ENCODE measurements at places on chromosomes 1 and 21.
A peak's percentile ranks its signal among the peaks of the same experiment; 100 is the strongest.

DNA sequence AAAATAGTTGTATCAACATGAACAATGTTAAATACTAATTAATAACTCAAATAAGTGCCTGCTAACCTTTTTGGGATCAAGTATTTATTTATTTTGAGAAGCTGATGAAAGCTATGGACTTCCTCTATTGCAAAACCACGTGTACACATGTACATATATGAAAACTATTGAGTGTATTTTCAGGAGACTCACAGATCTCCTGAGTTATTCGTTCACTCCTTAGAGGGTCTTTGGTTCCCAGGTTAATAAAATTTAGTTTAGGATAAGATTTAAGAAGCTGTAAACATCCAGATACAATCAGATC lies 130.5 kb downstream of the DISC1 start:
- no peak for DNase-seq

DNA sequence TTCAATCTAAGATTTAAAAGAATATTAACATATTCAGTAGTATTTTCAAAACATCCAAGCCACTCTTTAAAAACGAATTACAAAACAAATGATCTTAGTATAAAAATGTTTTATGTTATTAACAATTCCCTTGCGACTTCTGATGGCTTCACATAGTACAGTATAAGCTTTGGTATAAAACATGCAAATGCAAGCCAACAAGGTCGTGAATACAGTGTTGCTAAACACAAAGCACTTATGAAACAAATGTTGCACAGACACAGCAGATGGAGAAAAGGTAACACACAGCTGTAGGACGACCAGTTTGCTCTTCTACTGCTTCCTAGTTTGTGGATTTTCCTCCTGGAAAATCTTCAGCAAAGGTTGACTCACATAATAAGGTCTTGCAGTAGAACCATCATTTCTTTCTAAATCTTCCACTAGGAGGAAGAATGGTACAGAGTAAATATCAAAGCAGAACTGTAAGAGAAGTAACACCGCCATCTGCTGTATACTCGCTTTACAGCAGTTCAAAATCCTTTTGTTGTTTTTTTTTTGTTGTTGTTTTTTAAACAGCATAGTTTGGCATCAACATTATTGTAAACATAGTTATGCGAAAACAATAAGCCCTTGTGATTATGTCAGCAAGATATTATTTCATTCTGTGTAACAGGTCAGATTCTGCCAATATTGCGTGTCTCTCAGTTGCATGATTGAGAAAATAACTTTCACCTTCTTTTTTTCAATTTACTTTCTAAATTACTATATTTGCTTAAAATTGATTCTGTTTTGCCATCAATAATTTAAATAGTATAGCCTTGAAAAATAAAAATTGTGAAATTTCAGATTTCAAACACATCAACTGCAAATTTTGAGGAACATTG lies 69.5 kb downstream of the LHX8 start:
- DNase-seq = peak; percentile 56

GRCh38 chr1:233107130-233107660 lies 156.8 kb downstream of the NTPCR start:
- DNase-seq = no peak

DNA sequence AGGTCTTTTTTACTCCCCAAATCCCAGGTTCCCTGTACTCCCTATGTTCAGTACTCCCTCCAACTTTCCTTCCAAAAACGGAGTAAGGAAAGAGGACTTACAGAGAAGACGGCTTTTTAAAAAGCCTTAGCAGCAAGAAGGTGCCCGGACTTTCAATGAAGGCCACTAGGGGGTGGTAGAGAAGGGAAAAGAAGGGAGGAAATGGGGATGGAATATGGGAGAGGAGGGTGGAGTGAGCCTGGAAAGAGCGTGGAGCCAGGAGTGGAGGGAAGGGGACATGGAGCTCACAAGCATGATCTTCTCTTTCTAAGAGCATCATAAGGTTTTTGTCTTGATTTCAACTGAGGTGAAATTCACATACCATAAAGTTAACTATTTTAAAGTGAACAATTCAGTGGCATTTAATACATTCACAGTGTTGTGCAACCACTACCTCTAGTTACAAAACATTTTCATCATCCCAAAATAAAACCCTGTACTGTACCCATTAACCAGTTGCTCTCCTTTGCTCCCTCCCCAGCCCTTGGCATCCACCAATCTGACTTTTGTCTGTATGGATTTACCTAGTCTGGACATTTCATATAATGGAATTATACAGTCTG lies 129.9 kb downstream of the ZNF281 start:
- peak; percentile 10 for DNase-seq

DNA sequence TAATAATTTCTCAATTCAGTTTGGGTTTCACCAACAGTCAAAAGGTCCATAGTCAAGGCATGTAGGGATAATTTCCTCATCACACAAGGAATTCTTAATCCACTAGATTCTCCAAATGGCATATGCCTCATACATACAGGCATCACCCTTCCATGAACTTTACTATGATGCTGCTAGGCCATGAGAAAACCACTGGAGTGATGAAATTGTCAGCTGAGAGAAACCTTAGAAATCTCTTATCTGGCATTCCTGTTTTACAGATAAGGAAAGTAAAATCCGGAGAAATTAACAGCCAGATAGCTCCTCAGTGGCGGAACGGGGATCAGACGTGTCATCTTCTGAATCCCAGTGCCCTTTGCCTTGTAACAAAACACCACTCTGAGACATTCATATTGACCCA lies 274.4 kb downstream of the NTNG1 start:
- no peak for DNase-seq

- DNase-seq = peak; percentile 12
Measured at GRCh38 chr1:17207966-17208418, 3.1 kb downstream of the PADI1 start.

- no peak for DNase-seq
Measured at GRCh38 chr1:188027613-188028012, 1198.9 kb downstream of the PLA2G4A start.

- peak; percentile 62 for DNase-seq
Measured at GRCh38 chr1:180482425-180483275, 19.7 kb downstream of the ACBD6 start.

DNA sequence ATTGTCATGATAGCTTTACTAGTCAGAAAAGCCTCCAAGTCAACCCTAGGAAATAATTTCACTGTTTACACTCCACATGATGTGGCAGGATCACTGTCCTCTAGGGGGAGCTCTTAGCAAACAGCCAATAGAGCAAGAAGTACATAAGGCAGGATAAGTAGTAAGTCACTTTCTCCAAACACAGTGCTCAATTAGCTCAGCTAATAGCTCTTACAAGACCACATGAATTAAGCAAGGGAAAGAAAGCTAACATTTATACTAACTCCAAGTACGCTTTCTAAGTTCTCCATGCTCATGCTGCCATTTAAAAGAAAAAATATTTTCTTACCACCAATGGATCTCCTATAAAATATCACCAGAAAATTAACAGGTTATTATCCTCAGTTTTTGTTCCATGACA lies 66.9 kb upstream of the LRIF1 start:
- DNase-seq = peak; percentile 39

- DNase-seq = no peak
Measured at GRCh38 chr1:84436876-84437655, 38.8 kb downstream of the DNASE2B start.

GRCh38 chr1:45205011-45205909 lies 1.1 kb downstream of the ZSWIM5 start:
- DNase-seq = peak; percentile 55

GRCh38 chr1:241622669-241623068 lies 17.5 kb downstream of the CHML start:
- DNase-seq = no peak

Measured in NCI-H2081 (cell line).